ENCODE measurements at places on chromosomes 13 and 19.
A peak's percentile ranks its signal among the peaks of the same experiment; 100 is the strongest.

DNA sequence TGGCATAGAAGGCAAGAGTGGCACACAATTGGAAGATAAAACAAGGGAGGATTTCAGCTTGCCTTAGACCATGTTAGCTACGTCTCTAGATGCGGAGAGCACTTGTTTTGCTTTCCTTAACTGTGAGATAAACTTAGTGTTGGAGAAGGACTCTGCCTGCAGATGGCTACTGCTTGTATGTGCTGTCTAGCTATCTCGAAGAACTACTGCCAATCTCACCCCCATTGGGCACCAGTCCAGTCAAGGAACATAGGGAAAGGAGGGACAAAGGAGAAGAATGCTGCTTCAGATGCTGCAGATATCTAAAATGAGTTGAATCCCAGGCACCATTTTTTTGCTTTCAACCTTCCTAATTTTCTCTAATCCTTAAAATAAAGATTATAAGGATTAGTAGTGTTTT lies 726.0 kb upstream of the ARGLU1 start:
- no peak for DNase-seq

- DNase-seq: no peak
These were observed 48.0 kb upstream of the SLC7A9 start for GRCh38 chr19:32917616-32917996.

DNA sequence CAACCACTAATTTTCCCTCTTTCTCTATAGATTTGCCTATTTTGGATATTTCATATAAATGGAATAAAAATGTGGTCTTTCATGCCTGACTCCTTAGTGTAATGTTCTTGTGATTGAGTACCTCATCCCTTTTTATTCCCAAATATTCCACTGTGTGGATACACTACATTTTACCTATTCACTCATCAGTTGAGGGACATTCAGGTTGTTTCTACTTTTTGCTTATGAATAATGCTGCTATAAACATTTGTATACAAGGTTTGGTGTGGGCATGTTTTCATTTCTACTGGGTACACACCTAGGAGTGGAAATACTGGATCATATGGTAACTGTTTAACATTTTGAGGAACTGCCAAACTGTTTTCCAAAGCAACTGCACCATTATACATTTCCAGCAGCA lies 5.1 kb upstream of the WBP4 start:
- DNase-seq: no peak

DNA sequence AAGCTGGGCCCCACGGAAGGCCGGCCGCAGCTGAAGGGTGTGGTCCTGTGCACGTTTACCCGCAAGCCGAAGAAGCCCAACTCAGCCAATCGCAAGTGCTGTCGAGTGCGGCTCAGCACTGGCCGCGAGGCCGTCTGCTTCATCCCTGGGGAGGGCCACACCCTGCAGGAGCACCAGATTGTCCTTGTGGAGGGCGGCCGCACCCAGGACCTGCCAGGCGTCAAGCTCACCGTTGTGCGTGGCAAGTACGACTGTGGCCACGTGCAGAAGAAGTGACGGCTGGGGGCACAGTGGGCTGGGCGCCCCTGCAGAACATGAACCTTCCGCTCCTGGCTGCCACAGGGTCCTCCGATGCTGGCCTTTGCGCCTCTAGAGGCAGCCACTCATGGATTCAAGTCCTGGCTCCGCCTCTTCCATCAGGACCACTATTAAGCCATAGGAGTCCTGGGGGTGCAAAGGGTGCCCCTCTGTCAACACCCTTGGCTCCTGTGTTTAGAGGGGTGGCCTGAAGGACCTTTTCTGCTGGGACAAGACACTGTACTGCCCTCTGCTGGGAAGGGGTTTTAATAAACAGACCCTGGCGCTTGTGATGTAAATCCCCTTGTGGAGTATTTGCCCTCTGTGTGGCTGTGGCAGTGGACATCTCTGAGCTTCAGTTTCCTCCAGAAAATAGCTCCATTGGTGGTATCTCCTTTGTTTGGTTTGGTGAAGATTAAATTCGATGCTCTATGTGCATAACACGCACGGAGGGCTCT lies 1.9 kb downstream of the MRPS12 start:
- peak; percentile 57 for DNase-seq

DNA sequence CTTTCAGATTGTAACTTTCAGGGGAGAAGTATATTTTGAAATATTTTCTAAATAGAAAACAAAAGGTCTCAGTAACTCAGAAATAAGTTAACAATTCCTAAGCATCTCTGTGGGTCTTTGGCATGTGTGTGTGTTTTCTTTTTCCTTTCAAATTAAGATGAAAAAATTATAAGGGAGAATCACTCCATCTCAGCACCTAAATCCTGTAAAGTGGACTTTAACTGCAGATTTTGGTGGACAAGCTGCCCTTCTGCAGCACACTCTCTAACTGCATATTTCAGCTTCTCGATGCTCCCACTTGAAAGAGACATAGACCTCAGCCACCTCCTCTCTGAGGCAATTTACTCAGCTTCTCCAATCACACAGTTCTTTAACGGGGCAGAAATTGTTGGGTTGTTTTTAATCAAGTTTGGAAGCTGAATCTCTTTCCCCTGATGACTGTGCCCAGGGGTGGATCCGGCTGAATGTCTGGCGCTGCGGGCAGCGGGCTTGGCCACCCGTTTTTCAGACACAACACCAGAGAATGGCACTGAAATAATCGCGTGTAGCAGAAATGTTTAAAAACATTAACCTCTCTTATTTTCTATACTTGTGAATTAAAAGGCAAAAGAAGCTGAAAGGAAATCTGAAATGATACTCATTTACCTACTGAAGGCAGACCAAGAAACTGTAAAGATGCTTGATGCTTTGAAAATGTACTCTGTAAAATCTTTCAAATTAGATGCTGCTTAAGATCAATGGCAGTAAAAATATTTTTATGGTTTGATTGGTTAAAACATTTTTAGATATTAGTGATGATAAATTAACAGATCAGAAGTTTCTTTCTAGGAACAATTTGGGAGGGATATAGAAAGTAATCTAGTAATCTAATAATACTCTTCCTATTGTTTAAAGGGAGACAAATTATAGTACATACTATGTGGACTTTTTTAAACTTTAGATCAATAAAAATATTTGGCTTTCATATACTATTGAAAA lies 12.4 kb downstream of the ZIC2 start:
- no peak for DNase-seq

GRCh38 chr19:16419669-16420335 lies 52.0 kb downstream of the EPS15L1 start:
- no peak for DNase-seq

DNA sequence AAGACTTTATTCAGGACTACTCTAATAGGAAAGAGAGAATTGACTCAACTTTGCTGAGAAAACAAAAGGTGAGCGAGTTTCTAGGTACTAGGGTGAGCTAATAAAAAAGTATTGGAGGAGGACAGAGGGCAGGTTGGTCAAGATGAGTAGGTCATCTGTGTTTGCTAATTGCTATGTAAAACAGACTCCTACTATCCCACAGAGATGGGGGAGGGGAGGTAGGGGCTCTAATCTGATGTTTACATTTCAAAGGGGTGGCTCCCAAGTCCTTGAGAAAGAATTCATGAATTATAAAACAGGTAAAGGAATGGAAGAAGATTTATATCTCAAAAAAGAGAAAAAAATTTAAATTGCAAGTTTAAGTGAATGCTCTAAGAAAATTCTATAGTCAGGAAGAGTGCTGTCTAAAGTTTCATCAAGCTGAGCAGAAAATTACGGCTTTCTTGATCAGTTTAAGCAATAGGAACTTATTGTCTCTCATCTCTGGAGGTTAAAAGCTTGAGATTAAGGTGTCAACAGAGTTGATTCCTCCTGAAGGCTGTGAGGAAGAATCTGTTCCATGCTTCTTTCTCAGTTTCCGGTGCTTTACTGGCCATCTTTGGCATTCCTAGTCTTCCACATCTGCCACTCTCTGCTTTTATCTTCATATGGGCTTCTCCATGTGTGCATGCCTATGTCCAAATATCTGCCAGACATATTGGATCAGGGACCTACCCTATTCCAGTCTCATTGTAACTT lies 790.3 kb downstream of the SLITRK5 start:
- DNase-seq: no peak

DNA sequence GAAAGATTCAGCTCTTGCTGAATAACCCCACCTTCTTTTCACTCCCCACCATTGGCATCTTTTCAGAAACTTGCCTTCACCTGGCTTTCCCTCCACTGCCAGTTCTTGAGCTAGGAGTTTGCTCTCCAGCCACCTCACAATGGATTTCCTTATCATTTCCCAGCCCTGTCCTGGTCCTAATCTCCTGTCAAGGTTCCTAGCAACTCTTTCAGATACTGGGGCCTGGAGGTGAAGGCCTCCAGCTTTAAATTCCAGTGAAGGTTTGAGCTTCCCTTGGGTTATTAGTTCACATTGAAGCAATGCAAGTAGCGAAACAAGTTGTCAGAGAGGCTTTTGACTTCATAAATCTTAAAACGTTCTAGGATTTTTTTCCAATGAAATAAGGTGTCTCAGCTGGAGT lies 320.8 kb upstream of the MAB21L1 start:
- DNase-seq: no peak

GRCh38 chr13:49627831-49628652 lies at the start of gene ARL11:
Gene ARL11, plus strand, starts transcription at chr13:49628507. Its CDS starts 1,941 bp downstream, at chr13:49630448.
- DNase-seq: peak; percentile 74

DNA sequence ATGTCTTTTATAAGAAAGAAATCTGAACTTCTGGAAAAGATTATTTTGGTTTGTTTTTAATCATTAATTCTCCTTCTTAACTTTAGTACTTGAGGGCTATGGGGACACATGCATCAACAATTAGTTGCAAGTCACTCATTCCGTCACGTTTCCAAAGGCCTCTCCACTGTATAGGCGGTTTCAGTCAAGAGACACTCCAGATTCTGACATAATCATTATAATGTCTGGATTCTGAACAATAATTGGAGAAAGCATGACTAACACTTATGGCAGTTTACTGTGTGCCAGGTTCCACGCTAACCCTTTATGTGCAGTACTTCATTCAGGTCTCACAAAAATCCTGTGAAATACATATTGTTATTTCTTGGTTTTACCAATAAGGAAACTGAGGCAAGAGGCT lies 71.9 kb downstream of the TNFRSF19 start:
- DNase-seq: no peak

DNA sequence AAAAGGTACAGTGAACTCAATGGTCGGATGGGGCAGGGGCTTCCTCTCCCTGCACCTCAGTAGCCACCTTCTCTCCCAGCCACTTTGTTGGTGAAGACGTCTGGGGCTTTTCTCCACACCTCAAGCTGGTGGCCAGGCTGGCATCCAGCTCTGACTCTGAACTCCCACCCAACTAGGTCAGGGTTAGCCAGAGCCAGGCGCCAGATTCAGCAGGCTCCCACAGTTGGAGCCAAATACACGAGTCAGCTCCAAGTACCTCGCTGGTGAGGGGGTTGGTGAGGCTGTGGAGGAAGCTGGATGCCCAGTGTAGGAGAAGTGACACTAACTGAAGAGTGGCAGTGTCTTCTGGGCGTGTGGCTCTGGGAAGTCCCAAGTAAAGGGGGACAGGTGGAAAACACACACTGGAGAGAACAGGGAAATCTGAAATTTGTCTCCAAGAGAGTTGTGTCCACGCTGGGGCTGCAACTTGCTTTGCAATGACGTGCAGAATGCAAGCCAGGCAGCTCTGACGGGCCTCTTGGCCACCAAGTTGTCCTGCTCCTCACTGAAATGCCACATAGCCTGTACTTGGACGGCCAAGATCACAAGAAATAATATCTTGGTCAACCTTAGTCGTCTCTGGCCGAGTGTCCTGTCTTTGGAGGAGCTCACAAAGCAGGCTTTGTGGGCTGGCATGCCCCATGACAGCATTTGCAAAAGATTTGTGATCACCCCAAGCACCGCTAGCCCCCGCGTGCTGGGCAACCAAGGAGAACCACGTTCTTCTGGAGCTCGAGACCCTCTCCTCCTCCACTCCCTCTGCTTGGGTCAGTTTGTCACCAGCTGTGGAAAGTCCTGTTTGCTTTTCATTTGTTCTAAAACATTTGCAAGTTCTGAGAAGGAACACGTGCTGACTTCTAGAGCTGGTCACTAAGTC lies 18.1 kb downstream of the SLC7A1 start:
- DNase-seq: no peak

- peak; percentile 46 for DNase-seq
These were observed 15.2 kb downstream of the ERFL start for GRCh38 chr19:41912899-41913537.

GRCh38 chr13:42707586-42707985 lies 73.8 kb upstream of the FAM216B start:
- no peak for DNase-seq

- DNase-seq: no peak
These were observed 68.6 kb upstream of the IPO5 start for GRCh38 chr13:97884707-97885468.

DNA sequence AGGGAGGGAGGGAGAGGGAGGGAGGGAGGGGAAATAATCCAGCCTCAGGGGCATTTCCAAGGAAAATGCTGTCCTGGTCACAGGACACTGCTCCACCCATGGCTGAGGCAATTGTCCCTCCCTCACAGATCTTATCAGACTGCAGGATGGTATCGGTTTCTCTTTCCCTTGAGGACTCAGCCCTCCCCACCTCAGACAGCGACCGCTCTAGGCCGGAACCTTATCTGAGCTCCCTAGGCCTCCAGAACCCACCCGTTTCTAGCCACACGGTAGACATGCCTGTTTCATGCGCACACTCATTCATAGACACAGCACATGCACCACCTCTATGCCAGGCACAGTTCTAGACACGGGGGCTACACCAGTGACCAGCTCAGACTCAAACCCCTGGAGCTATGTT lies 10.0 kb upstream of the IZUMO2 start:
- peak; percentile 37 for DNase-seq

- no peak for DNase-seq
These were observed 515.7 kb downstream of the TBC1D4 start for GRCh38 chr13:74966275-74966674.

DNA sequence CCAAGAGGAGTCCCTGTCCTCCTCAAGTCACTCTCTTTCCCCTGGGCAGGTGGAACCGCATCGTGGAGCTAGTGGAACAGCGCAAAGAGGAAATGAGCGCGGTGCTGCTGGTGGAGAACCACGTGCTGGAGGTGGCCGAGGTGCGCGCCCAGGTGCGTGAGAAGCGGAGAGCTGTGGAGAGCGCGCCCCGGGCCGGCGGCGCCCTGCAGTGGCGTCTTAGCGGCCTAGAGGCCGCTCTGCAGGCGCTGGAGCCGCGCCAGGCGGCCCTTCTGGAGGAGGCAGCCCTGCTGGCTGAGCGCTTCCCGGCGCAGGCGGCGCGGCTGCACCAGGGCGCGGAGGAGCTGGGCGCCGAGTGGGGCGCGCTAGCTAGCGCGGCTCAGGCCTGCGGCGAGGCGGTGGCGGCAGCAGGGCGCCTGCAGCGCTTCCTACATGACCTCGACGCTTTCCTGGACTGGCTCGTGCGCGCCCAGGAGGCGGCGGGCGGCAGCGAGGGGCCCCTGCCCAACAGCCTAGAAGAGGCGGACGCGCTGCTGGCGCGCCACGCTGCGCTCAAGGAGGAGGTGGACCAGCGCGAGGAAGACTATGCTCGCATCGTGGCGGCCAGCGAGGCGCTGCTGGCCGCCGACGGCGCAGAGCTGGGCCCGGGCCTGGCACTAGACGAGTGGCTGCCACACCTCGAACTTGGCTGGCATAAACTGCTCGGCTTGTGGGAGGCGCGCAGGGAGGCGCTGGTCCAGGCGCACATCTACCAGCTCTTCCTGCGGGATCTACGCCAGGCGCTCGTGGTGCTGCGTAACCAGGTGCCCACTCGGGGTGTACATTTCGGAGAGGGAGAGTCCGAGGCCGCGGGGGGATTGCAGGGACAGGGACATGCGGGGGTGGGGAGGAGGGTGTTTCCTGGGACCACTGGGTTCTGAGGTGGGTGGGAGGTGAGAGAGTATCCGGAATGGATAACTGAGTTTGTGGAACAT lies 52.8 kb downstream of the SPTBN4 start:
- no peak for DNase-seq

Measured in activated naive CD4-positive, alpha-beta T cell treated with anti-CD3 and anti-CD28 coated beads, Interleukin-2, amount 10 ng/mL, durations not matched to agents 7 days and 5 days (primary cell).